Suppressor macrophage treated with lipopolysaccharide for 4 hours (primary cell): ENCODE measurements at places on chromosomes 1 and 21.

GRCh38 chr21:28719723-28720122, 273.0 kb downstream of the LTN1 start:
- no peak for DNase-seq

GRCh38 chr1:118986555-118987467, 1.3 kb downstream of the TBX15 start:
- no peak for DNase-seq

- DNase-seq: peak; percentile 58
Observed at GRCh38 chr21:29017639-29018237, 1.4 kb downstream of the RWDD2B start.

GRCh38 chr1:208232662-208233038, 11.5 kb downstream of the PLXNA2 start:
- no peak for DNase-seq

GRCh38 chr21:29649406-29649814, 290.4 kb downstream of the GRIK1 start:
- DNase-seq: peak; percentile 25

GRCh38 chr21:14403681-14404318, 20.9 kb upstream of the HSPA13 start:
- peak; percentile 54 for DNase-seq
